ENCODE measurements at places on chromosomes 7 and 10.
A peak's percentile ranks its signal among the peaks of the same experiment; 100 is the strongest.

DNA sequence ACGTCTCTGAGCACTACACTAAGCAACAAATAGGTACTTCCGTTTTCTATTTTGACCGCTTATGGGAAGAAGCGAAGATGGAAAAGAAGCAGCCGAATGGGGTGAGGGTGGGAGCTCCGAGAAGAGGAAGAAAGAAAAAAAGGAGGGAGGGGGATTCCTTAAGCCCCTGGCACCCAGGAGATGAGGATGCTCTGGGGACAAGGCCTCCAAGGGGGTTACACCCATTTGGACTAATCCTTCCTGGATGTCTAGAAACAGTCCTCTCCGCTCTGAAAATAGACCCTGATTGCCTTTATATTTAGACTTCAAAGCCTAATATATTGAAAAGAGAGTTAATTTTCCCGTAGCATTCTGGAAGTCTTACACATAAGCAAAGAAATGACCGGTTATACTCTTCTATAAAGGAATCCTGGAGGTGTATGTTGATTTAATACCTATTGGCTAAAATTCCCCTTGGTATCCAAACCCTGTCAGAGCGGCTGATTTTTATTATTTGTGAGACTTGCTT, 676 bp upstream of the HTR7 start:
- H3K27ac ChIP-seq: no peak overlapping the region
- H3K4me3 ChIP-seq: peak overlapping the region; percentile 59
- H3K4me1 ChIP-seq: peaks cover 3% of the 10 kb centered on the region
- no peak for DNase-seq
- peaks cover 3% of the 10 kb centered on the region for H3K27me3 ChIP-seq

DNA sequence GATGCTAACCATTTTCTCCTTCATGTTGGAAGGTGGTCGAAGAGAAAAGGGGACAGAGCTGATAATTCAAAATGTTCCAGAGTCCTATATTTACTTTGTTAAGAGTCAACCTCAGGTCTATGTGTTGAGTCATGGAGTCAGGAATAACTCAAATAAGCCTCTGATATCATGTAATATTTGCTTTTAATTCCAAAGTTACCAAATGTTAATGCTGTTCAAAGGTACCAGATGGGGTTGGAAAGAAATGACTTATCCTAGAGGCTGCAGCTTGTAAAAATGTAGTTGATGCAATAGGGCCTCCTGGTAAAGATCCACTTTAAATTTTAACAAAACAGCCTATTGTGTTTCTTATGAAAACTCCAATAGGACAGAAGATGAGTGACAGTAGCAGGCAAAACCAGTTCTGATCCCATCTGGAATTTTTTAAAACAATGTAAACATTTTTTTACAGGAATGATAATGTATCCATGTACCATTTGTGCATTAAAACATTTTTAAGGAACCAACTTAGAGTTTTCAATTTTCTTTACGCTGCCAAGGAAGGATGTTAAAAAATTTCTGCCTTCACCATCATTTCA, 218.2 kb downstream of the ANK3 start:
- no peak overlapping the region for H3K27ac ChIP-seq
- no peaks in the 10 kb centered on the region for H3K36me3 ChIP-seq

GRCh38 chr7:379456-380138, 89.6 kb downstream of the FOXL3 start:
- H3K4me1 ChIP-seq: no peaks in the 10 kb centered on the region
- no peak for DNase-seq
- no peaks in the 10 kb centered on the region for H3K36me3 ChIP-seq

- no peak overlapping the region for H3K27ac ChIP-seq
- no peak for DNase-seq
- no peak overlapping the region for H3K4me3 ChIP-seq
- H3K4me1 ChIP-seq: no peaks in the 10 kb centered on the region
- no peaks in the 10 kb centered on the region for H3K36me3 ChIP-seq
These were observed 22.7 kb downstream of the CHST15 start for GRCh38 chr10:124070666-124071065.

DNA sequence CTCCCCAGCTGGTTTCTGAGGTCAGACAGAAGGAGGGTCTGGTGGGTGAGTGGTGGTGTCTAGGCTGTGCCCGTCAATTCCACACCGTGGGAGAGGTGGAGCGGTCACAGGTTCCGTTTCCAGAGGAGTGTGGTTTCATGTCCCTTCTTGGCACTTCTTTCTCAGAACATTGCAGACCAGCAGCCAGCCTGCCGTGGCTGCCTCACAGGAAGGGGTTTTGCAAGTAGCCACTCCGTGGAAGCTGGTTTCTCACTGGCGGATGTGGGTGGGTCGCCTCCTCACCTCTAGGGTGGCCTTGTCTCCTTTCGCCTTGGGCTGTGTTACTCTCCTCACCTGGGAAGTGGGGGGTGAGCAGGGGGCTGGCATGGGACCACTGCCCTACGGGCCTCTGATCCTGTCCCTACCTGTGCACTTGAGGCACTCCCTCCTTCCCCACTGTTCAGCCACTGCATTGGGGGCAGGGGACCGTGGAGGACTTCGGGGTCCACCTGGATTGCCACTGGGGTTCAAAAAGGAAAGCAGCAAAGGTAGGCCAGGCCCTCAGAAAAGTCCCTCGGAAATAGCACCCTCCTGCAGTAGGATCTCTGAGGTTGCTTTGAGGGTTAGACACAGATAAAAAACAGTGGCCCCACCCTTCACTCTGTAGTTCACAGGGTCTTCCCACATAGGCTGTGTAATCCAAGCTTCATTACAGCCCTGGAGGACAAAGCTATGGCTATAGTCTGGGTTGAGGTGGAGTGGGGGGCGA, 33.9 kb downstream of the TSPAN14 start:
- H3K27ac ChIP-seq: no peak overlapping the region
- H3K4me3 ChIP-seq: no peak overlapping the region
- no peak for DNase-seq
- H3K27me3 ChIP-seq: no peaks in the 10 kb centered on the region
- H3K4me1 ChIP-seq: no peaks in the 10 kb centered on the region

- H3K4me1 ChIP-seq: no peaks in the 10 kb centered on the region
- H3K27ac ChIP-seq: no peak overlapping the region
These were observed 520.0 kb downstream of the GLRX3 start for GRCh38 chr10:130656187-130656575.

DNA sequence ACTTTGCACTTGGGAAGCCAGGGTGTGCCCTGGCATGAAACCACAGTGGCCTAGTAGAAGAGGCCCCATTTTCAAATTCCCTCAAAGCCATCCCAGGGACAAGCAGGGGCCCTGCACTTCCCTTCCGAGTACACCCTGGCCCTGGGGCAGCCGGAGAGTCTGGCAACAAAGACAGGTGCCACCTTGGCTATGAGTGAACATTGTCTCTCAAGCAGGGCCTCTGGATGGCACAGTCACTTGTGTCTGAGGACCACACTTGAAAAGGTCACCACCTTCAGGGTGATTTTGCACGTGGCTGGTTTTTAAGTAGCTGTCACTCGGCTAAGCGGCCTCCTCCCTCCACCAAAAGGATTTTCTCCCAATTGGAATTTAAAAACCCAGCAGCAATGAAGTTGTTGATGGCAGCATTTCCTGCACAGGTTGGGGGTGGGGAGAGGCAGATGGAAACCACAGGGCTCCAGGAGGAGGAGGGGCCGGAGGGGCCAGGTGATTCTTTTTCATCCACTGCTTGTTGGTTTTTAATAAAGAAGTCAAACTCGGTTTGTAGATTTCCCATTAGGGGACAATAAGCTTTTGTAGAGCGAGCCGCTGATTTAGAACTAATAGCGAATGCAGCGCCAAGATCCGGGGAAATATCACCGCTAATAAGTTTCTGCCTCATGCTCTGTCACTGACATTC, 33.9 kb downstream of the C10orf105 start:
- H3K4me1 ChIP-seq: no peaks in the 10 kb centered on the region
- H3K27ac ChIP-seq: no peak overlapping the region

DNA sequence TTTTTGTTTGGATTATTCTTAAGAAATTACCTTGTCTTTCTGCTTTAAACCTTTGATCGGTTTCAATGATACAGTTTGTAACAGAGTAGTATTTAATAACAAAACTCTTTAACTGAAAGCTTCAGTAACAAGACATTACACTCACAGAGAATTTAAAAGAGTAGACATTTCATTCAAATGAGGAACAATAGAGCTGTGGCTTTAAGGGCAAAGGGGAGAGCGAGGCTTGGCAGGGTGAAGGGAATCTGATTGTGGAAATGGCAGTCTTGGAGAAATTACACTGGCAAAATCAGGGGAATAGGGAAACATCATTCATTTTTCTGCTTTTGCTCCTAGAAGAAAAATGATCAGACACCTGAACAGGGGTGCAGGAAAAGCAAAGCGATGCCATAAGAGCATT, 5.1 kb upstream of the HIPK2 start:
- H3K27ac ChIP-seq: no peak overlapping the region
- H3K4me3 ChIP-seq: no peak overlapping the region
- DNase-seq: no peak
- H3K36me3 ChIP-seq: no peaks in the 10 kb centered on the region
- no peaks in the 10 kb centered on the region for H3K27me3 ChIP-seq

DNA sequence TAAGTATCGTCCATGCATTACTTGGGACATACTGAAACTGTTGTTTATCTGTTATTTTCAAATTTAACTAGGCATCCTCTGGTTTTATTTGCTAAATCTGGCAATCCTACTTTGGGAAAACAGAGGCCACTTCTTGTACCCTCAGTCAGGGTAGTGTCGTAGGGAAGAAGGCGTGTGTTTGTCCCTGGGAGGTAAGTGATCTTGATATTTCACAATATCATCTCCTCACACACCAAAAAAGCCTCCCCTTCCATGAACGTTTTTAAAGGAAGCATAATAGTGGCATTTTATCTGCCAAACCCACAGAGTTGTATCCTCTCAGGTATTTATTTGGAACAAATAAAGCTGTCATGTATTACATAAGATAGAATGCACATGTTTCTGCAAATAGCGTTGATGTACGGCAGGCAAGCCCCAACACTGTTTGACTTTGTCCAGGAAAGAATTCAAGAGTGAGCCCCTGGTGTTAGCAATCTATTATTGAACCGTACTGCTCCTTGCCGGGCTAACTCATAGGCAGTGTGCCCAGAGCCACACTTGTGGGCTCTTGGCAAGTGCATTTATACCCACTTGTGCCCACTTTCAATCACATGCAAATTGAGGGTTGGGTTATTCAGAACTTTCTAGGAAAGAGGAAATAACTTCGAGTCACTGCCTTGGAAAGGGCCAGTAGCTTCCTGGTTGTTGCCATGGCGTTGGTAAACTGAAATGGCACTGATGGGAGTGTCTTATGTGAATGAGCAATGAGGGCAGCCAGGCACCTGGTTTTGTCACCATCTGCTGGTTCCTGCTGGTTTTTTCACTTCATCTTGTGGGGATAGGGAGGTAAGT, 266.0 kb downstream of the USP6NL start:
- DNase-seq: no peak
- H3K27me3 ChIP-seq: no peaks in the 10 kb centered on the region
- H3K36me3 ChIP-seq: no peaks in the 10 kb centered on the region
- no peaks in the 10 kb centered on the region for H3K4me1 ChIP-seq
- H3K27ac ChIP-seq: no peak overlapping the region
- no peak overlapping the region for H3K4me3 ChIP-seq

- H3K27me3 ChIP-seq: no peaks in the 10 kb centered on the region
- H3K27ac ChIP-seq: no peak overlapping the region
- DNase-seq: peak; percentile 80
- no peaks in the 10 kb centered on the region for H3K36me3 ChIP-seq
- H3K4me1 ChIP-seq: no peaks in the 10 kb centered on the region
- no peak overlapping the region for H3K4me3 ChIP-seq
These were observed 321.1 kb downstream of the PARD3 start for GRCh38 chr10:34494012-34494411.

All from fibroblast of lung (primary cell).